ENCODE measurements at places on chromosomes 4 and X.

GRCh38 chrX:109873574-109873973 lies 129.3 kb upstream of the TMEM164 start:
- H3K4me1 ChIP-seq, result no peaks in the 10 kb centered on the region
- H3K4me3 ChIP-seq, result no peak overlapping the region
- H3K27me3 ChIP-seq, result no peaks in the 10 kb centered on the region
- H3K36me3 ChIP-seq, result no peaks in the 10 kb centered on the region
- H3K27ac ChIP-seq, result no peak overlapping the region

DNA sequence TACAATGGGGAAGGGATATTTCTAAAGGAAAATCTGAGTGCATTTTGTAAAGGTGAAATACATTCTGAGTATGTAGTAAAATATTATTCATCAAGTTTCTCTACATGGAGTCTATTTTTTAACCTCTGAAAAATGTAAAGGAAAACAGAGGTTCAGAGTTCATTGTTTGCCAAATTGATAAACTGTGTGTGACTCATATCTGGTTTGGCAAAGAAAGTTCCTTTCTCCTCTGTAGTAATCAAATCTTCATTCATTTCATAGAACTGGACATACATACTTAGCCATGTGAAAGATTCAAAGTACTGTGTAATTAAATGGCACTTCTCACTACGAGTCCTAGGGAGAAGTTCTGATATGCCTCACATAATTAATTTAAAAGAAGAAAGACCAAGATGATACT lies 61.6 kb downstream of the HPGD start:
- H3K4me1 ChIP-seq, result no peaks in the 10 kb centered on the region
- no peaks in the 10 kb centered on the region for H3K36me3 ChIP-seq
- no peak overlapping the region for H3K4me3 ChIP-seq
- H3K27me3 ChIP-seq, result no peaks in the 10 kb centered on the region
- no peak overlapping the region for H3K27ac ChIP-seq

GRCh38 chr4:71389149-71389827 lies 50.5 kb downstream of the SLC4A4 start:
- no peak overlapping the region for H3K27ac ChIP-seq
- H3K4me3 ChIP-seq, result no peak overlapping the region
- no peaks in the 10 kb centered on the region for H3K27me3 ChIP-seq
- no peak for DNase-seq

GRCh38 chr4:24026596-24026995 lies 136.7 kb upstream of the PPARGC1A start:
- H3K27ac ChIP-seq, result no peak overlapping the region
- no peaks in the 10 kb centered on the region for H3K27me3 ChIP-seq
- H3K36me3 ChIP-seq, result no peaks in the 10 kb centered on the region
- no peak for DNase-seq
- no peaks in the 10 kb centered on the region for H3K4me1 ChIP-seq

DNA sequence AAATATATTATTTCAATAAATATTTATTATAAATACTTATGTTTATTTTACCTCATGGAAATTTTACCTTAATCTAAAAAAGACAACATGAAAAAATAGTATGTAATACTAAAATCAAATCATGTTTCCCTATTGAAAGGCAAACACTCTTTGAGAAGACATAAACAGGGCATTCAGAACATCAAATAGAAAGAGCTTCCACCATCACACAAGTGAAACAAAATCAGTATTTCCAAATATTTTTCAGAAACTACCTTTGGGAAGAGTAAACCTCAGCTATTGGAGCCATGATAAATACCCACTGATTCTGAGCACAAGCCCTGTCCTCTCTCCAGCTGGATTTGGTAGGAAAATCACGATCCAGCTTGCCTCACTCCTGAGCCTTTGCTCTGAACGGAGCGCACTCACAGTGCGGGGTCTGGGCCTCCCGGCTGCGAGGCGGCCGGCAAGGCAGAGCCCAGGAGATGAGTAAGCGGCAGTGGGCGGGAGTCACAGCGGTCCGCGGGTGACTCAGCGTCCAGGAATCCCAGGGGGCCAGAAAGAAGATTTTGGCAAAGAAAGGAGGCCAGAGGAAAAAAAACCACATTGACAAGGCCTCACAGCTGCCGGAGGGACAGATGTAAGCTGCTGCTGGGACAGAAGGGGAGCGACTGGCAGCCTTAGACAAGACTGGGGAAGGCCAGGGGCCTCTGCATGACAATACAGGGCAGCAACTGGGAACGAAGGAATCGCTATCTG lies 14.7 kb upstream of the ANXA5 start:
- DNase-seq, result peak; percentile 90
- H3K36me3 ChIP-seq, result no peaks in the 10 kb centered on the region
- peak overlapping the region; percentile 74 for H3K27ac ChIP-seq
- no peaks in the 10 kb centered on the region for H3K27me3 ChIP-seq
- peaks cover 3% of the 10 kb centered on the region for H3K4me1 ChIP-seq

DNA sequence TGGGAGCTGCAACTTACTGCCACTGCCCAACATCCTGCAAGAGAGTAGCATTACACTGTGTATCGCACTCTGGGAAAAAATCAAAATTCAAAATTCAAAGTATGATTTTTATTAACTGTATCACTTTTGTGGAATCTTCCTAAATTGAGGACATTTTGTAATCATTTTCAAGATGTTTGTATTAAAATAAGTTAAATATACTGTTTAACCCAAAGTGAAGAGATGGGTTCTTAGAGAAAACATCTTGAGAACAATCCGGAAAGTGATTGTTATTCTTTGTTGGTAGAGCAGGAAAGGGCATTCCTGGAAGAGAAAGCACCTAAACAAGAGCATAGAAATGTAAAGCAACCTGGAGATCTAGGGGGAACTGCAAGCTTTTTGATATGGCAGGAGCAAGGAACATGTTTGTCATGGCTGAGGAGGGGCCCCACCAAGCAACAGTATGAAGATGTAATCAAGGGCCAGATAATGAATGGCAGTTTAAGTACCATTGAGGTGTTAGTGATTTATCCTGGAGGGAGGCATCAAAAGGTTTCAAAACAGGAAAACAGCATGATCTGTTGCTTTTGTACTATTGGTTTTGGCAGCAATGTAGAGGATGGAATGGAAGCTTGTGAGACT lies 14.1 kb upstream of the SEC24D start:
- H3K4me3 ChIP-seq, result peak overlapping the region; percentile 43
- H3K27me3 ChIP-seq, result no peaks in the 10 kb centered on the region
- H3K4me1 ChIP-seq, result peaks cover 2% of the 10 kb centered on the region
- DNase-seq, result no peak
- H3K36me3 ChIP-seq, result no peaks in the 10 kb centered on the region
- no peak overlapping the region for H3K27ac ChIP-seq
